Iris pigment epithelial cell (primary cell): ENCODE measurements at places on chromosomes 16 and 17.

DNA sequence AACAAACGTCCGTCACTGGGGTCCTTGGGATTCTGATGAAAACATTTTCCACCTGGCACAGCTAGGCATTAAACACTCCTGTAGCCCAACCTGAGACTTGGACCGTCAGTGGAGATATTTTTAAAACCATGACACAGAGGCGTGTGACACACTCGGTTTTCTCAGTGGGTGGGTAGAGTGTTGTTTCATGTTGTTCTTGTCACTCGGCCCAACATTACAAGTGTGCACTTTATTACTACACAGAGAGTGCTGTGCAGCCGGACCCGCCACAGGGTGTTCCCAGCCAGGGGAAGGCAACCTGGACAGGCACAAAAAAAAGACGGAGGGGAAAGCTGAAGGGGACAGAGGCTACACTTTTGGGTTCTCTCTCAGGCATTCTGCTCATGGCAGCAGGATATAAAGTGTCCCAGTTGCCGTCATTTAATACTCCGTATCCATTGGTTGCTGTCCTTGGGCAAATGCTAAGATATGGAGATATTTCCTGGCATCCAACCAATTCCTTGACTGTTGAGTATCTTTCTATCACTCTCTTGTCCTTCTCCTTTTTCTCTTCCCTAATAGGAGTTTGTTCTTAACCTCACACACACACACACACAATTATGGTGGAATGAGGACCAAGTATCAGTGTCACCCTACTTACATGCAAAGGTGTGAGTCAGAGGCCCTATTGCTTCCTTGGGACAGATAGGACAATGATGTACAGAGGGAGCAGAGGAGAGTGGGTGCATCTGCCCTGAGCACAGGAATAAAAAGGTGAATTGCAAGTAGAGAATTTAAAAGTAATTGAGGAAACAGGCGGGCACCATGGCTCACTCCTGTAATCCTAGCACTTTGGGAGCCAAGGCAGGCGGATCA lies 154.1 kb upstream of the SOX9 start:
- no peak for DNase-seq

GRCh38 chr16:23428351-23428750 lies 24.6 kb downstream of the COG7 start:
- no peak for DNase-seq

DNA sequence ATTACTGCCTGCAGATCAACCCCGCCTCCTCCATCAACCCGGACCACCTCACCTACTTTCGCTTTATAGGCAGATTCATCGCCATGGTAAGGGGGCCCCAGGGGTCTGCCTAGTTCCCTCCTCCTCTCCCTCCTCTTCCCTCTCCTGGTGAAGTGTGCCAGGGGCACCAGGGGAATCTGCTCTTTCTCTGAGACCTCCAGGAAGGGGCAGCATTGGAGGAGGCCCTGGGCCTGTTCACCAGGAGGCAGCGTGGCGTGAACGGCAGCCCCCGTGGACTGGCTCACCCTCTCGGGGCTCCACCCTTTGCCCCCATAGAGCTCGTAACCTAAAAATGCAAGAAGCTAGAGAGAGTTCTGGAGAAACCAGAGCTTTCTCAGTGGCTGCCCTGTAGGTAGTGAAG lies 17.1 kb upstream of the CLEC18A start:
- no peak for DNase-seq

- DNase-seq, result no peak
These were observed 467.1 kb downstream of the WWOX start for GRCh38 chr16:78566397-78567073.

DNA sequence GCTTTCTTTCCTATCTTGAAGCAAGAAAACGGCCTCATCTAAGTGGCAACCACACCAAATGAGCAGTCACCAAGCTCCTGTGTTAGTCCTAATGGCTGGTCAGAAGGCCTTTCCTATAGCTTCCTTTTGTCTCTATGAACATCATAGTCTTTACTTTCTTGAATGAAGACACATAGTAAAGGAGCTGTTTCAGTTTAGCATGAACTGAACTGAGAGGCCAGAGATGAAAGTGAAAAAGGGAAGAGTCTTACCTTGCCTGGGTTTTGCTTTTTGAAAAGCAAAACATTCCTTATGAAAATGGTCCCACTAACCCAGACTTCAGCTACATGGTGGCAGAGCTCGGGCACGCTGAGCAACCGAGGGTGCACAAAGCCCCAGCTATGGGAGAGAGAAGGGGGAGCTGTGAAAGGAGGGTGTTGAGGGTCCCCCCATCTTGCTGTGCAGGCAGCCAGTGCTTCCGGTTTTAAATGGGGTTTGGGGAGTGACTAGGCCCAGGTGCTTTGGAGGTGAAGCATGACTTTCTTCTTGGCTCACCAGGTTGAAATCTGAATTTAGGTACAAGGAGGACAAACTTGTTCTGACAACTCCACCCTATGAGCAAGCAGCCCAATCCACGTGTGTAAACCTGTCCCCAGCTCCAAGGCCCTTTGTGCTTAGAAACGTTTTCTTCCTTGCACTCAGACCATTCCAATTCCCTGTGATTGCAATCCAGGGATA lies 9.1 kb upstream of the PSMC3IP start:
- DNase-seq, result no peak

DNA sequence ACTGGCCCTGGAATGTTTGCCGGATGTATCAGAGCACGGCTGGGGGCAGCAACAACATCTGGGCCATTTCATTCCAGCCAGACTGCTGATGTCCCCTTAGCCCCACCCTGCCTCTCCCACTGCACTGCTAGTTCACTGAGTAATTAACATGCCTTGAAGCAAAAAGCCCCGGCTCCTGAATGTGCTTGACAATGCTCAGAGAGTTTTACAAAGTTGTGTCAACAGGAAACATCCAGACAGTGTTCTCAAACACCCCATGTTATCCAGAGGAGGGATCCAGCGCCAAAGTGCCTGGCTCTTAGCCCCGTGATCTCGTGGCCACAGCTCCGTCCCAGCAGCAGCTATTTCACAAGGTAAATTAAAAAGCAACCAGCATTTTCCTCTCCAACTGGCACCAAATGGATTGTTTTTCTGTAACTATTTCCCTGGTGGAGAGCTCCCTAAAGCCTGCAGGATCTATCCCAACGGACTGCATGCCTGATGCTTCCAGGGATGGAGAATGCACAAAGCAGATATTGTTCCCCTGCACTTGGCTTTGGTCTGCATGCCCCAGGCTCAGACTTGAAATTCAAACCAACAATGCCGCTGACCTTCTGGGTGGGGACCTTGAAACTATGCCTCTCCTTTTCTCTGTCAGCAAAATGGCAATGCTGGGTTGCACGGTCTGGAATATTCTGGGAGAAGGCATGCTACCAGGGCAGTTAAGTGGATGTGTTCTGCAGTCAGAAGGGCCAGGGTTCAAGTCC lies 115.6 kb upstream of the CDH5 start:
- peak; percentile 67 for DNase-seq

- DNase-seq, result peak; percentile 36
These were observed 68.8 kb upstream of the HSBP1 start for GRCh38 chr16:83738923-83739503.

GRCh38 chr17:10792151-10792550 lies 11.7 kb downstream of the TMEM238L start:
- DNase-seq, result no peak

DNA sequence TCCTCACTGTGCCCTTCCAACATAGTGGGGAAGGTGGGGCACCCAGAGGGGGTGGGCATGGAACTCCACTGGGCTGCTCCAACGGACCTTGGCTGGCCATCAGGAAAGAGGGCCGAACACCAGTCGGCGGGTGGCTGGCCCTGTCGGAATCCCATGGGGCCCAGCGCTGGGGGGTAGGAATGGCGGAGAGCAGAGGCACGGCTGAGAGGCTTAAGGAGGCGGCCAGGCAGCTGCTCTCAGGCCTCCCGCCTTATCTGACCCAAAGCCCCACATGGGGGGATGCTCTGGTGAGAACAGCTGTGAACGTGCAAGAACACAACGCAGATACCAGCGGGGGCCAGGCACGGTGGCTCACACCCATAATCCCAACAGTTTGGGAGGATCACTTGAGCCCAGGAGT lies 4.4 kb upstream of the MYO1C start:
- DNase-seq, result no peak

- DNase-seq, result no peak
These were observed 73.1 kb upstream of the AXIN2 start for GRCh38 chr17:65634533-65634932.

GRCh38 chr17:52227926-52228325 lies 69.4 kb upstream of the CA10 start:
- DNase-seq, result no peak

DNA sequence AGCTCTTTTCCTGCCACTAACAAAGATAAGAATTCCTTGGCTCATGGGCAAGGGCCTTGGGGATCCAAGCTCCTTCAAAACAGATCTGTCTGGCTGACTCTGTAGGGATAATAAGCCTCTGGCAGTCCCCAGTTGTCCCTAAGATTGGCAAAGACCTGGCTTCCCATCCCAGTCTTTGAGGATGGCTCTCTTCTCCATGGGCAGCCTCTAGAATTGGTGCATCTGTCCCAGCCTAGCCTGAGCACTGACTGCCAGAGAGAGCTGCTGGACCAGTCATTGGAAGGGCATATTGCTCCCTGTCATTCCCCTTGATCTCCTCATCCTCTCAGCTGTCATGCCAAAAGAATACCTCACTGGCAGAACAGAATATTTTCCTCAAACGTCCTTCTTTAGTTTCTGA lies 13.2 kb upstream of the CUEDC1 start:
- DNase-seq, result no peak

DNA sequence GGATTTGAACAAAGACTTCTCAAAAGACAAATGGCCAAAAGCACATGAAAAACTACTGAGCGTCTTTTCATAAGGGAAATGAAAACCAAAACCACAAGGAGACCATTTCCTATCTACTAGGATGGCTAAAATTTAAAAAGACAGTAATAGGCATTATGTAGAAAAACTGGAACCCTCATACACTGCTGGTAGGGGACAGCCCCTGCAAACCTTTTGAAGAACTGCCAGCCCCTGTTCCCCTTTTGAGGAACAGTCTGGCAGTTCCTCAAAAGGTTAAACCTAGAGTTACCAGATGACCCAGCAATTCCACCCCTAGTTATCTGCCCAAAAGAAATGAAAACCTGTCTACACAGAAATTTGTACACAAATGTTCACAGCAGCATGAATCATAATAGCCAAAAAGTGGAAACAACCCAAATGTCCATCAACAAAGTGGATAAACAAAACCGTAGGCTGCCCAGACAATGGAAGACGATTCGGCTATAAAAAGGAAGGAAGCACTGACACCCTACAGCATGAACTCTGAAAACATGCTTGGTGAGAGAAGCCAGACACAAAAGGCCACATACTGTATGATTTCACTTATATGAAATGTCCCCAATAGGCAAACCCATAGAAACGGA lies 22.9 kb downstream of the CDIP1 start:
- no peak for DNase-seq

- no peak for DNase-seq
These were observed 4.8 kb upstream of the GFOD2 start for GRCh38 chr16:67723911-67724305.

GRCh38 chr16:88308441-88309173 lies 74.2 kb upstream of the ZNF469 start:
- DNase-seq, result no peak

DNA sequence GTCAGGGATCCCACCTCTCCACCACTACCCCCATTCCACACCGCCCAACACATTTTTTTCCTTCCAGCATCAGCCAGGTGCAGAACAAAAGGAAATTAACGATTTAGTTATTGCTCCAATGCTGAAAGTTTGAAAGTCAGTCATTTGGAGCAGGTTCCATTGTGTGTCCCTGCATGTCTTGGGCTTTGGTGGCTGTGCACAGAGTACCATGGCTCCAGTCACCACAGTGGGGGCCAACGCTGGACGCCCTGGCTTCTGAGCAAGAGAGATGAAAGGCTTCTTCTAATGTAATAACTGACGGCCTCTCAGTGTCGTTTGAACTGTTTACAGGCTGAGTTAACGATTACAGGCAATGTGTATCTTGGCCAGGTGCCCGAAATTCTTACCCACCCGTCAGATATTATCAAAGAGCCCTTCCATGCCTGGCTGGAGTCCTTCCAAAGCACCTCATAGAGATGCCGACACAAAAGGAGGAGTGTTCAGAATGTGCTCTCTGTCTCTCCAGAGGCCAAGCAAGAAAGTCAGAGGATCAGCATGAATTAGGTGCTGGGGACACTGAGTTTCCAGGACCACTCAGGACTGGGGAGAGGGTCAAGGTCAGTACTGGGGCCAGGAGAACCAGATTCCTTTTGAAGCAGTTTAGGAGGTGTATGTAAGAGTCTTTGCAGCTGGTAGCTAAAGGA lies 25.9 kb downstream of the RNF43 start:
- peak; percentile 55 for DNase-seq

DNA sequence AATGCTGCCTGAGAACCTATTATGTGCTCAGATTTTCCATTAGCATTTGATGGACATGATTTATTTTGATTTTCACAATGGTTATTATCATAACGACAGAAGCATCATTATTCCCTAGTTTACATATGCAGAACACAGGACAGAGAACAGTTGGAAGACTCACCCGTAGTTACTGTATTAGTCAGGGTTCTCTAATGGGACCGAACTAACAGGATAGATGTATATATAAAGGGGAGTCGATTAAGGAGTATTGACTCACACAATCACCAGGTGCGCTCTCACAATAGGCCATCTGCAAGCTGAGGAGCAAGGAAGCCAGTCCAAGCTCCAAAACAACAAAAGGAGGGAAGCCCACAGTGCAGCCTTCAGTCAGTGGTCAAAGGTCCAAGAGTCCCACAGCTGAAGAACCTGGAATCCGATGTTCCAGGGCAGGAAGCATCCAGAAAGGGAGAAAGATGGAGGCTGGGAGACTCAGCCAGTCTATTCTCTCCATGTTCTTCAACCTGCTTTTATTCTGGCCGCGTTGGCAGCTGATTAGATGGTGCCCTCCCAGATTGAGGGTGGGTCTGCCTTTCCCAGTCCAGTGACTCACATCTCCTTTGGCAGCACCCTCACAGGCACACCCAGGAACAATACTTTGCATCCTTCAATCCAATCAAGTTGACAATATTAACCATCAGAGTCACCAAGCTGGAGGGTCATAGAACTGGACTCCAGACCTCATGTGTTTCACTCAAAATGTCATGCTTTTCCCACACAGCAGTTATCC lies 92.7 kb upstream of the XYLT1 start:
- DNase-seq, result no peak
